ENCODE measurements at places on chromosomes 3 and 15.

DNA sequence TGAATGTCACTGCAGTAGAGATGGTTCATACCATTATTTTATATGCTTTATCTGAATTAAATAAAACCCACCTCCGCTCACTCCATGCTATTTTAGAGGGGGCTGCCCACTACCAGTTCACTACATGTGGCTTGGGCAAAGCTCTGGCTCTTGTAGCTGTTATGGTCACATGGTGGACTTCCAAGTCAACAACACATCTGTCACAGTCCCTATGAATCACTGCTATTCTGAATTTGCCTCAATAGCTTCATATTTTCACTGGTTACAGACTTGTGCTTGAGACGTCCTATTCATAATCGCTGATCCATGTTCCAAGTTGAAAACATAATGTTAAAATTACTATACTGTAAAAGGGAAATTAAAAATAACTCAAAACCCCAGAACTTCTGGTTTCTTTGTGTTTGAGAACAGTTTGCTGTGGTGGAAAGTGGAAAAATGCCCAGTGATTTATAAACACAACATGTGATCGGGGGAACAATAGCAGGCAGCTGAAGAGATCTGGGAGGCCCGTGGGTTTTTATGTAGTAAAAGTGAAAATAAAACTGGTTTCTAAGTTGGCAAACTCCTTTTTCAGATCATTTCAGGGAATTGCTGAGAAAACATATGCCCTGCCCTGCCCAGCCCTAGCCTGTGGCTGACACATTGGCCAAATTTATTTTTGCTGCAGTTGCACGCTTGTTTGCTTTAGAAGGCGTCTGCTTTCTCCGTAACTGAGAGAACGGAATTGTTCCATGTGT is 128.8 kb upstream of the PRR23C start:
- DNase-seq, result no peak

- DNase-seq, result no peak
Measured at GRCh38 chr3:77345009-77345408, 305.1 kb downstream of the ROBO2 start.

DNA sequence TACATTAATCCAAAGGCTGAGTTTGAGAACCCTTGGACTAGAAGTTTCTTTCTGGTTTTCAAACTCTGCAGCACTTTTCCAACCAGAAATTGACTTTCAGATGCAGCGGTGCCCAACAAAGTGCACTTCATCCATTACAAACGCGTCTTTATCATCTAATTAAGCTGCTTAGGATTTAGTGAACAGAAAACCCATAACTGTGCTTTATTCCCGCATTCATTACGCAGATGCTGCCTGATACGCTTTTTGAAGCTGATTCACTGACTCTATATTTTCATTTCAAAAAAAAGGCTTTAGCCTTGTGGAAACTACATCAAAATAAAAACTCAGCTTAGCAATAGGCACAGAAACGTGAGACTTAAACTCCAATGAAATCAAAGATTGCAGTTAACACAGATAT is 69.8 kb upstream of the CTXND1 start:
- no peak for DNase-seq

DNA sequence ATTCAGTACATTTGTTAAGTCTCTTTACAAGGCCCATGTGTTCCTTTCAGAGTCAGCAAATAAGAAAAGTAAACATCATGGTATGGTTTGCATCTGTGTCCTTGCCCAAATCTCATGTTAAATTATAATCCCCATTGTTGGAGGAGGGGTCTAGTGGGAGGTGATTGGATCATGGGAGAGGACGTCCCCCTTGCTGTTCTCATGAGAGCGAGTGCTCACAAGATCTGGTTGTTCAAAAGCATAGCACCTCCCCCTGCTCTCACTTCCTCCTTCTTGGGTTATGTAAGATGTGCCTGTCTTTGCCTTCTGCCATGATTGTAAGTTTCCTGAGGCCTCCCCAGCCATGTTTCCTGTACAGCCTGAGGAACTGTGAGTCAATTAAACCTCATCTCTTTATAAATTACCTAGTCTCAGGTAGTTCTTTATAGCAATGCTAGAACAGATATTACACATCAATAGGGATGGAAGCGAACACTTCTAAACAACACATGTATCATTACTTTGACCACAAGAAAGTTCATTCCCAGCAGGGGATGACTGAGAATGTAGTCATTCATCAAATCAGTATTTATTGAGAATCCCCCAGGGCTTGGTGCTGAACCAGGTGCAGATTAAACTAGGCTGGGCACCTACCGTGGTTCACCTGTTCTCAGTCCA is 4.1 kb downstream of the EFCAB12 start:
- no peak for DNase-seq

DNA sequence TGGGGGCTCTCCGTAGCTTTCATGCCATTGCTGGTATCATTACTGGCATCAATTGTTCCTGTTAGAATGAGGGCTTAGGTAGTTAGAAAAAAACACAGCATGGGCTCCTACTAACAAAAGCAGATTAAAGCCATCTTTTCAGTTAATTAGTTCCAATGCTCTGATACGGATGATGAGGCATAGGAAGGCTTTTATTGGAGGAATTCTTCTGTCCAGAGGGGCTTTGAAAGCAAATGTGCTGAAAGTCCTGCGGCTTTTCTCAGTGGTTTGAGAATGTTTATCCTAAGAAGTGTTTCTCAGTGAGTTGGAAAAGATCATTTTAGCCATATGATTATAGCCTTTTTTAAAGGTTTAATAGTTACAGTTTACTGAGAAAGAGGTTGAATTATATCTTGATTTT is 198.5 kb downstream of the THSD4 start:
- no peak for DNase-seq

DNA sequence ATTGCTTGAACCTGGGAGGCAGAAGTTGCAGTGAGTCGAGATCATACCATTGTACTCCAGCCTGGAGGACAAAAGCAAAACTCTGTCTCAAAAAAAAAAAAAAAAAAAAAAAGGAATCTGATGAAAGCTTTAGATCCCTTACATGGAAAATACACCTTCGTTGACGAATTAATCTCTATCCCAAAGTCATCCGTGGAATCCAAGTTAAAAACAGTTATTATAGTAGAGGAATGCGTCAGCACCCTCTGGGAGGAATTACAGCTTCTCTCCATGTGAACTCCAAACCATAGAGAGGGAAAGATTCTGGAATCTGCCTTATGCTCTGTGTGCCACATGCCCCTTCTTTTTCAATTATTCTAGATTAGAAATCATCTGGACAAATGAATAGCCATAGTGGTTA is 192.3 kb upstream of the C2CD4B start:
- no peak for DNase-seq

GRCh38 chr15:100096700-100097099 is 245.1 kb downstream of the ADAMTS17 start:
- no peak for DNase-seq

DNA sequence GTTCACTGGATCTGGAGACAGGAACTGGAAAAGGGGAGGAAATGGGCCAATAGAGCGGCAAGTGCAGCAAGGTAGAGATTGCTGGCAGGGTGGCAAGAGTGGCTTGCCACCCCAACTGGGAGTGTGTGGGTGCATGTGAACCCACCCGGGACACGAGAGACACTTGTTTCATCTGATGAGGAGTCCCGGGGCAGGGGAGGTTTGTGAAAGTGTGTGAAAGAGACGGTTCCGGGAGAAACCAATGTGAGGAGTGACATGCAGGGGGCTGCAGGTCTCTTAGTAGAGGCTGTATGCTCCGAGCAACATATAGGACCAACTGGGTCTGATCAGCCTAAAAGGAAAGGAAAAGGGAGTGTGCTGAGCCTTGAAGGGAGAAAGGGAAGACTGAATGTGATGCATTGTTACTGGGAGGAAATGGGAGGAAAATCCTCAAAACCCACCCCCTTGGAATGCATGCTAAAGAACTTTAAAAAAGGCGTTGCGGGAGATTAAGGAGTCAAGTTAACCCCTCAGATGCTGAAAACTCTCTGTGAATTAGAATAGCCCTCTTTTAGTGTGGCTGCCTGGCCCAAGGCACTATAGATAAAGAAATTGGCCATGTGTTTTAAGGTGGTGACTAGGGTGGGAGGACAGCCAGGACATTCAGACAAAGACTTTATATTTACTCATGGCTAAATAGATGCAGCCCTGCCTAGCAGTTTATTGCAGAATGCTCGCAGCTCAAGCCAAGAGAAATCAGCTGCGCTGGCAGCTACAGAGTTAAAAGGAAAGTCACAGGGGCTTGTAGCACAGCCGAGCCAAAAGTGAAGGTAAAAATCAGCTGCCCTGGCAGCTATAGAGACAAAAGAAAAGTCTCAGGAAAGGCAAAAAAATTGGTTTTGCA is 9.1 kb upstream of the SLC9C1 start:
- DNase-seq, result no peak

DNA sequence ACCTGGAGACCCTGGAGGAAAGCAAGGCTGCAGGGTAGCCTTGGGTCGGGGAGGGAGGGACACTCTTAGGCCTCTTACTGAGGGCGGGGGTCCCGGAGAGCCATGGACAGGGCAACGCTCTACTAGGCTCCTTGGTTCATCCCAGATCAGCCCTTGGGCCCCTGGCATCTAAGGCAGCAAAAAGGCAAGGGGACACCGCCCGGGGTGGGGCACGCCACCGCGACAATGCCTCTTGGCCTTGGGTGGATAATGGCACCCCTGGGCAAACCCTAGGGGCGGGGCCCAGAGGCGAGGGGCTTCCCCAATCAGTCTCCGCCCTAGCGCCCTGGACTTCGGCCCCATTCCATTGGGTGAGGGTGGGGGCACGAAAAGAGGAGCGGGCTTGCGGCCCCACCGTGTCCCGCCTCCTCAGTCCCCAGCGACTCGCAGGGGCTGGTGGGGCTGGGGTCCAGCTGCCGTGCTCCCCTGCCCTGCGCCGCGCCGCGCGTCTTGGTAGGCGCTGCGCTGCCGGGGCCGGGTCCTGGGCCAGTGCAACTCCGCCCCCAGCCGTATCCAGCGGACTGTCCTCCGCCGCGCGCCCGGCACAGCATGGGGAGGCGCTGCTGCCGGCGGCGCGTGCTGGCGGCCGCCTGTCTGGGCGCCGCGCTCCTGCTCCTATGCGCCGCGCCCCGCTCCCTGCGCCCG is at the start of gene CHST13:
Gene CHST13, plus strand, starts transcription at position 411 of the 684 bp plus-strand sequence. Its CDS starts 178 bp downstream, at position 589.
- no peak for DNase-seq

DNA sequence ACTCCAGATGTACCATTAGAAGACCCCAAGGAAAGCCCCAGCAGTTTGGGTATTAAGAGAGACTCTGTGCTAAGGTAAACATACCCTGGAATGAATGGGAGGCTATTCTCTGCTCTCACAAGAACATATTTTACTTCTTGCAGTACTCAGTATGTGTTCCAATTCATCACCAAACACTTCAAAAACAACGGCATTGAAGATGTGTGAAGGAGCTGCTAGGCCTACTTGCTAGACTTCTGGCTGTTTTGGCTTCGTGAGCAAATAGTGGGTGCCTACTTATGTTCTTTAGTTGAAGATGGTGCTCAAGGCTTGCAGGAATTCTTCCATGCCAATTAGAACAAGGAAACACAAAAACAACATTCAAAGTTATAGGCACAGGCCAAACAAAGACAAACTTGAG is 514.5 kb downstream of the ROBO1 start:
- no peak for DNase-seq

DNA sequence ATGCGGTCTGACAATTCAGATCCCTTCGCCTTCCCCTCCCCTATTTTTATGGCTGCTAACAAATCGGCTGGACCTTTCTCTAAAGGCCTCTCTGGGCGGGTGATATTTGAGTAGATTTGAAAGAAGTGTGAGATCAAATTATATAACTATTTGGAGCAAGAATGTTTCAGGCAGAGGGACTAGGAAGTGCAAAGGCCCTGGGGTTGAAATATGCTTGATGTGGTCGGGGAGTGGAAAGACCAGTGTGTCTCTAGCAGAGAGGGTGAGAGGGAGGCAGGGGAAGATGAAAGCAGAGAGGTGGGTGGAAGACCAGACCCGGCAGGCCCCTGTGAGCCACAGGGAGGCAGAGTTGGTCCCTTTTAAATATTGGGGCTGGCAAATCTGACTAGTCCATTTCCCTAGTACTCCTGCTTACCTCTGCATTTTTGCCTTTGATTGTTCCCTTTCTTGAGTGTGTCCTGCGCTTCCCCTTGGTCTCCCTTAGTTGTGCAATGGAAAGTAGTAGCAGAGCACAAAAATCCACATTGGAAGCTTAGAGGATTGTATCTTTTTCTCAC is 32.3 kb downstream of the SLCO3A1 start:
- DNase-seq, result no peak

DNA sequence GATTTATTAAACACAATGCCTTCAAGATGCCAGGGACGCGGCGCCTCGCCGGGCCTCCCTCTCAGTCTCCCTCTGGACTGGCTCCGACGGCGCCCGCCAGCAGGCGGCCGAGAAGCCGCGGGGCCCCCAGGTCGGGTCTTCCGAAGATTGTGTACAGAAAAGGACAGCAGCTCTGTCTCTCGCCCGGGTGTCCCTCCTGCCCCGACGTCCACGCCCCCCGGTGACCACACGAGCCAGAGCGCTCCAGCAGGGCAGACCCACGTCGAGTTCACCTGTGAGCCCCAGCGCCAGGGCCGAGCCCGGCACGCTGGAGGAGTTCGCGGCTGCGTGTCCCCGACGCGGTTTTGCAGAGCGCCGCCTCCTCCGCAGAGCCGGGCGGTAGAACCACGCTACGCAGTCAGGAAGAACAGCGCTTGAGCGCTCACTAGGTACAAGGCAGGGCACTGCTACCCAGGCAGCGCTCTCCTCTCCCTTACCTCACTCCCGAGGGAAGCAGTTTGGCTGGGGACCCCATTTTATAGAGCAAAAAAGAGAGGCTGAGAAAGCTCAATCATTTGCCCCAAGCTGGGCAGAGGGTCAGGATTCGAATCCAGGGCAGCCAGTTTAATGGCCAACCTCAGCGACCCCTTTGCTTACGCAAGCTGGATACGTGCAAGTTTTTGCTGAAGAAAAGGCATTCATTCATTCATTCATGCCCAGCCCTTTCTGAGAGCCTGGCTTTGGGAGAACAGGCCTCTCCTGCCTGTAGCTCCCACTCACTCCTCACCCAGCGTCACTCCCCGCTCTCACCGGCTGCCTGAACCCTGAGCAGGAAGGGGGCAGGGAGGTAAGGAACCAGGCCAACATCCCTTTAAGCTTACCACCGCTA is 3.0 kb upstream of the TLE3 start:
- peak; percentile 52 for DNase-seq

DNA sequence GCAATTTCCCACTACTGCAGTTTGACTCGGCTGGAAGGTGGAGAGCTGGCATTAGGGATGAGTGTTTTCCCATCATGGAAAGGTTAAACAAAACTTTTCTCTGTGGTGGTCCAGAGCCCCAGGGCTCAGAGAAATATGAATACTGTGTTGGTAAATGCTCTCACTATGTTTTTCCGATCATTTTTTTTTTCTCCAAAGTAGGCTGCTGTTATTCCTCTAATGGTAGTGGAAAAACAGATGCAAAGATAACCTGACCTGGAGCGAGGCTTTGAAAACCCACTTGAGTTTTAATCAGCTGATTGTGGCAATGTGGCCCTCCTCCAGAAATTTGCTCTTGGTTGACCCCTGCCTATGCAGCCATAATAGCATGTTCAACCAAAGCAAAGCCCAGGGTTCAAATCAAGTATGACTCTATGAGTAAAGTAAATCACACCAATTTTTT is 320.8 kb upstream of the CTNNB1 start:
- no peak for DNase-seq

- no peak for DNase-seq
Measured at GRCh38 chr3:49445391-49445790, 16.3 kb upstream of the NICN1 start.

GRCh38 chr15:90058308-90058707 is 44.0 kb downstream of the IDH2 start:
- no peak for DNase-seq
